ENCODE measurements at places on chromosomes 6 and 20.

DNA sequence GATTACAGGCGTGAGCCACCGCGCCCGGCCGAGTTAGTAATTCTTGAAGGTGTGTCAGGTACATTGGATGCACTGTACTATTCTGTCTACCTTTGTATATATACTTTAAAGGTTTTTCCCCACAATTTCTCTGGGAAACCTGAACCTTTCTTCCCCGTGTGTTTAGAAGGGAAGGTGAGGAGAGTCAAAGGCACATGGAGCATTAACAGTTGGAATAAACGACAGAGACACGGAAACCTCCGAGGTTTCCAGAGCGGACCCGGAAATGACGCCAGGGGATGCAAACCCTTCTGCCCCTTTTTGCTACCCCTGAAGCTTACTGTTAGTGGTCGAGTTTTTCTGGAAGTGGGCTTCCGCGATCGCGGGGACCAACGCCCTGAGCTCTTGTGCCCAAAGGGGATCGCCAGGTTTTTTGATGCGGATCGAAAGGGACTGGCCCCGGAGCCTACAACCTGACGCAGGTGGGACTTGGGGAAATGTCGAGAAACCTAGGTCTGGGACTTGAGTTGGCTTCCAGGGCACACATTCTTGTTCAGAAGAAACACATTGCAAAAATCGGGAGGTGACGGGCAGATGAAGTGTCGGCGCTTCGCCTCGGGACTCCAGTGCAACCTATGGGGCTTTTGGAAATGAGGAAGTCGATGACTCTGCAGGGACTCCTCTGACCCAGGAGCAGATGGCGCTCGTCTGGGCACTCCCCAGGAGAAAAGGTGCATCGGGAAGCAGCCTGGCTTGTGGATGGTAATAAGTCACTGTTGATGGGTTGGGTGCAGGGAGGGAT, 218.2 kb downstream of the OR2B2 start:
- DNase-seq: peak; percentile 20

GRCh38 chr6:52972989-52973388, 22.1 kb downstream of the GSTA4 start:
- no peak for DNase-seq

- no peak for DNase-seq
Observed at GRCh38 chr6:55557146-55557545, 21.8 kb downstream of the HMGCLL1 start.

DNA sequence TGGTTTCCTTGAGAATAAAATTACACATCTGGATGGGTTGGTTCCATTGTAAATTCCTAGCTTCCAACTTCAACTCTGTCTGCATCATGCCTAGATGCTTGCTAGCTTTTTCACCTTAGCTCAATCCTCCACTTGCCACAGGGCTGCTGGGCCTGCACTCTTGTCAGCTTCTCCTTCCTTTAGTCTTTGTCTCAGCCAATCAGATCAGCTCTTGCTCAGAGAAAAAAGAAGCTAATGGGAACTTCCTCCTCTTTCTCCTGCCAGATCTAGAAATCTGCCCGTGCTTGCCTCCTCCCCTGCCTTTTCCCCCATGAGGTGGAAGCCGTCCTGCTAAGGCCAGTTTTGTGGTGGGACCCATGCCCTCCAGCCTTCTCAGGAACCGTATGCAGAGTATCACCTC, 18.5 kb downstream of the RAE1 start:
- no peak for DNase-seq

DNA sequence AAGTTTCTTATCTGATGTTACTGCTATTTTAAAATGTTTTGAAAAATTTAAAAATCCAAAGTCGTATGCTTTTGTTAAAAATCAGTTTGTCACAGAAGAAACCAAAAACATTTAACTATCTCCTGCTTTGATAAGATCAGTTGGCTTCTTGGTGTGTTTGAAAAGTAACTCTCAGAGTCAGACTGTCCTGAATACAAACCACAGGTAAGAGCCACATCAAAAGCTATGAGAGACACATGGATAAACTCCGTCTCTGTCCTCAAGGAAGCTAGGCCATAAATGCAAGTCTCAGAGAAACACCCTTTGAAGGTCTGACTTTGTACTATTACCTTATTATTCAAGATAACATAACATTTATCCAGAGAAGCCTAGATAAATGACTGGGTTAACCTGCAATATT, 7.7 kb downstream of the HBS1L start:
- DNase-seq: no peak

GRCh38 chr6:168640768-168641167, 199.8 kb downstream of the SMOC2 start:
- no peak for DNase-seq

DNA sequence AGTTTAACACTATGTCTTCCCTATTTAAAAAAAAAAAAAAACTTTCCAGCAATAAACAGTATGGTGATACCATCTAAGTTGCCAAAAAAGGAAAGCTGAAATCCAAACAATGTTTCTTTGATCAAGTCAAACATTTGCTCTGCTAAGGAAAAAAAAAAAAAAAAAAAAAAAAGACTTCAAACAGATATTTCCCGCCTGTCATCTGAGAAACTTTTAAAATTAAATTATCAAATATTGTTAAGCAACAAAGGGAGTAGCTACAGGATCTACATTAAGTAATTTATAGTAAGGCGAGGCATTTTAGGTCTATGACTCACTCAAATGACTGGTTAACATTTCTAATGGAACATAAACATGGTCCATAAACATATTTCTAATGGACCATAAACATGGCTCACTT, 121.2 kb downstream of the DST start:
- DNase-seq: no peak

DNA sequence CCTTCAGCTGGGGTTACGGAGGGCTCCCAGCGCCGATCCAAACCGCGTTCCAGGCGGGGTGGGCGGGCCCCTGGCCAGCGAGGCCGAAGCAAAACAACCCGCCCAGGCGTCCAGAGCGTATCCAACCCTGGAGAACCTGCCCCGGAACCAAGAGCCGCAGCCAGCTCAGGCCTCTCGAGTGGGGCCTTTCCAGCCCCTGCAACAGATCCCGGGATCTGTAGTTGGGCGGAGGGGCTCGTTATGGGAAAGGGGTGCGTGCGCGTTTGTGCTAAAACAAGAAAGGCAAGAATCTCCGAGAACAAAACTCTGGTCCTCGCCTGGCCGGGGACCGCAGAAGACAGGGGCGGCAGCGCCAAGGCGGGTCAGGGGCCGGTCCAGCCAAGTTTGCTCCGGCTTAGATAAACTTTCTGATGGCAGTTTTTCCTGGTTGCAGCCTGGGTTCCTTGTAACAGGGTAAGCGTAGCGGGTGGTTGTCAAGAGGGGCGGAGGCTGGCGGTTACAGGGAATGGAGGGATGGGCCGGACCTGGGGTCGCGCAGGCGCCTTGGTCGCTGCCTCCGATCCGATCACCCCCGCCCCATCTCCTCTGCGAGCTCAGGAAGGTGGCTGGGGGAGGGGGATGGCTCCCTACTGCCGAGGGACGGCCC, 448 bp upstream of the RIN2 start:
- DNase-seq: peak; percentile 65

DNA sequence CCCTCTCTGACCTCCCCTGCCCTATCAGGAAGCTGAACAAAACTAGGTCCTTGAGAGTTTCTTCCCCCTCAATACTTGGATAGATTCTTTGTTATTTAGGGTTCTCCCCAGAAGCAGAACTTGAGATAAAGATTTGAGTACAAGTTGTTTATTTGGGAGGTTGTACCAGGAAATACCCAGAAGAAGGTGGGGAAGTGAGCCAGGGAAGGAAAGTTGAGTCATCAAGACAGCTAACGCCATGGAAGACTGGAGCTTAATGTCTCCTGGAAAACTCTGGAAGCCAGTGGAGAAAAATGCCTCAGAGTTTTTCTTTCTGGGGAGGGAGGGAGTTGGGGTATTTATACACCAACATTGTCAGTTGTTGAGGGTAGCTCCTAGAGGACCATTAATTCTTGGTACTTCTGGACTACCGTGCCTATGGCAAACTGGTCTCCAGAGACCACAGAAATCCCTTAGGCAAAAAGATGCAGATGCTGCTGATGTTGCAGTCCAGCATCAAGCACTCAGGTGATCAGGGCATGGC, 102.6 kb upstream of the ZFP64 start:
- no peak for DNase-seq

DNA sequence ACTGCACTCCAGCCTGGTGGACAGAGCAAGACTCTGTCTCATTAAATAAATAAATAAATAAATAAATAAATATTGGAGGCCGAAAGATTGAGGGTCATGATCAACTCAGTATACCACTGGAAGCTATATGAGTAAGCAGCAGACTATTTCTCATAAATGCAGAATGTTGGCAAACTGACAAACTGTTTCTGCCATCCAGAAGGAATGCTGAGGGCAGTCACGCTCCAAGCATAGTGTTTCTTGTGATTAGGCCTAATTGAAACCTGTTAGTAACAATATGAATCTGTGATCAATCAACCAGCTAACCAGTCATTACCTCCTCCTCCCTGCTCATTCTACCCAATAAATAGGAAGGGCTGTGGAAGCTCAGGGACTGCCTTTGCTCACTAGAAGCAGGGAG, 15.2 kb upstream of the KCNK15 start:
- no peak for DNase-seq

- DNase-seq: no peak
Observed at GRCh38 chr6:37940074-37940847, 120.7 kb downstream of the ZFAND3 start.

- no peak for DNase-seq
Observed at GRCh38 chr6:113719545-113719944, 137.6 kb upstream of the MARCKS start.

GRCh38 chr6:90493332-90493731, 93.5 kb downstream of the MAP3K7 start:
- no peak for DNase-seq

- no peak for DNase-seq
Observed at GRCh38 chr6:2381872-2382661, 136.7 kb upstream of the GMDS start.

GRCh38 chr6:80454197-80454596, 347.7 kb downstream of the BCKDHB start:
- no peak for DNase-seq

DNA sequence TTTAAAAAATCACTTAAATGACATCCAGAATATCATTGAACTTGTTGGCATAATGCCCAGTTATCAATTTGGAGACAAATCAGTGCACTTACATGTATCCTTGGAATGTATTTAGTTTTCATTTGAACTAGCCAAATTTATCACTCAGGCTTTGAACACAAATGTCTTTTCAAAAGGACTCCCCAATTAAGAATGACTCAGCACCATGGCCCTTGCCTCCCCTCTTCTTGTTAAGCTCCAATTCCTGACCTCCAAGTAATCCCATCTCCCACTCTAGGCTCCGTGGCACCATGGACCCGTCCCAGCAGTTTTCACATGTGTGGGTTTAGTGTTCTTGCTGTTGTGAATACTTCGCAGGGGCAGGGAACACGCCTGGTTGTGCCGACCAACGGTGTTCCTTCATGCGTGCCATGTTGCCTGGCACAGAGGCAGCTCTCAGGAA, 2.7 kb downstream of the AKAP12 start:
- DNase-seq: no peak

DNA sequence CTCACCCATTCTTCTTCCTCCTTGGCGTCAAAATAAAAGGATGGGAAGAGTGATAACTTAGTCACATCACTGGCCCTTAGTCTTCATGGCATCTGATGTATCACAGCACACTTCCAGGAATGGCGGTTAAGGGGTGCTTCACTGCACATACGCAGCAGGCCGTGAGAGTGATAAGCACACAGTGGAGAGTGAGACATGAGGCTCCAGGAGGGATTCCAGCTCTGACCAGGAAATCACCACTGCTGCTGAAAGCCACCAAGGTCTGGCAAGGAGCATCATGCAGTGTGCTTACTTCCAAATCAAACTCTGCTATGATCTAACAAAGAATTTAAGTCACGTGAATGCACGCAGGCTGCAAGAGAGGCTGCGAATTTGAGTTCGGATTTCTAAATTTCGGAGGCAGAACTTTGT, 62.4 kb downstream of the ARID1B start:
- DNase-seq: no peak

DNA sequence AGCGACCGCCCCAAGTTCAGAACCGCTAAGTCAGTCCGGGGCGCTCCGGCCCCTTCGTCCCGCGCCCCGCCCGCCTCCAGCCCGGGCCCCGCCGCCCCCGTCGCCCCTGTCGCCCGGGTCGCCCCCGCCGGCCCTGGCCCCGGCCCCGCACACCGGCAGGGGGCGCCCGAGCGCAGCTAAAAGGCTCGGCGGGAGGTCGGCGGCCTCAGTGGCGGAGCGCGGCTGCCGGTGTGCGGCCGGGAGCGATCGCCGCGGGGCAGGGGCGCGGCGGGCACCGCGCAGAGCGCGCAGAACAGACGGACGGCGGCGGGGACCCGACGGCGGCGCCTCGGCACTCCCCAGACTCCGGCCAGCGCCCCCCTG, at the start of gene FNDC1:
Gene FNDC1 (plus strand): TSS at position 208 of the 363 bp plus-strand sequence. CDS start 197 bp downstream, outside the sequence.
- peak; percentile 42 for DNase-seq

GRCh38 chr20:38126932-38127621, 38.0 kb downstream of the TGM2 start:
- no peak for DNase-seq

DNA sequence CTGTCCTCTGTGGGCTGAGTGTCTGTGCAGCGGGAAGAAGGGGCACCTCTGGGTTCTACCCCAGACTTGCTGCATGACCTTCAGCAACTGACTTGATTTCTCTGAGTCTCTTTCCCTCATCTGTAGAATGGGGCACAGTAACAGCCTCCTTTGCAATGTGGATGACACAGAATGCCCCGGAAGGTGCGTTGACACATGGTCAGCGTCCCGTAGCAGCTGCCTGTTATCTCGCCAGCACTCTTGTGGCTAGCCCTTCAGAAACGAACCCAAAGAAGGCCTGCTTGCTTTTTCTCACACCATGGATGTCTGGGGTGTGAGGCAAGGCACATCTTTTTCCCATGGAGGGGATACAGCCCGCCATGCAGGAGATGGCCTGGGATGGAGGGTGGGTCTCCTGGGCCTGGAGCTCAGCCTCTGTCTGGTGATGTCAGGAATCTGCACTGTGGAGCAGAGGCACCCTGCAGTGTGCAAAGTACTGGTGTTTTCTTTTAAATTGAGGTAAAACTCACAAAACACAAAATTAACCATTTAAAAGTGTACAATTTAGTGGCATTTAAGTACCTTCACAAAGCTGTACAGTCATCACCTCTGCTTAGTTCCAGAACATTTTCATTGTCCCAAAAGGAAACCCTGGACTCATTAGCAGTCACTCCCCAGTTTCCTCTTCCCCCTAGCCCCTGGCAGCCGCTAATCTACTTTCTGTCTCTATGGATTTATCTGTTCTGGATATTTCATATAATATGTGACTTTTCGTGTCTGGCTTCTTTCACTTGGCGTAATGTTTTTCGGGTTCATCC, 59.8 kb upstream of the FAM83D start:
- no peak for DNase-seq

DNA sequence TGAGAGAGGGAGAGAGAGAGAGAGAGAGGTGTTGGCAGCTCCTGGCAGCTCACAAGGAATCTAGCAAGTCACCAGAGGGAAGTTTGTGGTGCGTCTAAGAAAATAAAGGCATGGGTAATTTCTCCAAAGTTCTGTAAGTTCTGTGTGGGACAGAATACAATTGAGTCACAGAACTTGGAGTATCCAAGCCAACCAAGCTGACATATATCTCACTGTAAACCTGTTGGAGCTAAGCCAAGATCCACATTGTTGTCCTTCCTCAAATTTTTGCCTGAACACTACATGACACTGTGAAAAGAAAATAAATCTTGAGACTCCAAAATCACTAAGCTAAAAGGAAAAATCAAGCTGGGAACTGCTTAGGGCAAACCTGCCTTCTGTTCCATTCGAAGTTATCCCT, 436.7 kb downstream of the MEI4 start:
- DNase-seq: no peak

- DNase-seq: no peak
Observed at GRCh38 chr6:26299286-26300042, 65.5 kb upstream of the BTN3A2 start.
